Eye (tissue), 1 donor: ENCODE measurements at places on chromosomes 5 and 9.

DNA sequence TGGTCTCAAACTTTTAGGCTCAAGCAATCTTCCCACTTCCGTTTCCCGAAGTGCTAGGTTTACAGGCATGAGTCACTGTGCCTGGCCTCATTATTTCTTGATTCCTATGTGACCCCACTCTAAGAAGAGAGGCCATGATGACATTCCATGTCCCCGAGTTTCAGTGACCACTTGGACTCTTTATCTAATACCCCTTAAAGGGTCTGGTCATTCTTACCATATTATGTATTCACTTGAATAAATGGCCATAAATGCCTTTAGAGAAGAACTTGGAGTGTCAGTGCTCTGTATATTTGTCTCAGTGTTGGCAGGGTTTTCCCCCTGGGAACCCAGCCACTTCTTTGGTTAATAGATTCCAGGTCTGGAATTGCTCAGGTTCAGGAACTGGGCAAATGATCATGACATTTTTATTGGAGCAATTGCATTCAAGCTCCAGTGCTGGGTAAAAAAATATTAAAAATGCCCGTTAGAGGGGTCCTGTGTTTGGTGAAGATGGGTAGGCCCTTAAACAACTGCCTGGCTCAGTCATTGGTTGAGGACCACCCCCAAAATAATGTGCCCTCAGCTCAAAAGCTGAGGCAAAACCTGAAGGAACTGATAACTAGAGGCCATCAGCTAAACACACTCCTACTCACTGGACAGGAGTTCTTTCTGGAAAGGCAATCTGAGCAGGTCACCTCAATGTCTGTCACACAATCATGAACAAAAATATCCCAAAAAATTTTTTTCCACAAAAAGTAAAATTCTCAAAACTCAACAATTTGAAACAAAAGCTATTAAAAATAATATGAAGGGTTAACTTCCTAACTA is 186.6 kb upstream of the ZNF608 start:
- DNase-seq = no peak

- DNase-seq = peak; percentile 35
These were observed 2.6 kb upstream of the SEMA6A start for GRCh38 chr5:116577064-116577788.

DNA sequence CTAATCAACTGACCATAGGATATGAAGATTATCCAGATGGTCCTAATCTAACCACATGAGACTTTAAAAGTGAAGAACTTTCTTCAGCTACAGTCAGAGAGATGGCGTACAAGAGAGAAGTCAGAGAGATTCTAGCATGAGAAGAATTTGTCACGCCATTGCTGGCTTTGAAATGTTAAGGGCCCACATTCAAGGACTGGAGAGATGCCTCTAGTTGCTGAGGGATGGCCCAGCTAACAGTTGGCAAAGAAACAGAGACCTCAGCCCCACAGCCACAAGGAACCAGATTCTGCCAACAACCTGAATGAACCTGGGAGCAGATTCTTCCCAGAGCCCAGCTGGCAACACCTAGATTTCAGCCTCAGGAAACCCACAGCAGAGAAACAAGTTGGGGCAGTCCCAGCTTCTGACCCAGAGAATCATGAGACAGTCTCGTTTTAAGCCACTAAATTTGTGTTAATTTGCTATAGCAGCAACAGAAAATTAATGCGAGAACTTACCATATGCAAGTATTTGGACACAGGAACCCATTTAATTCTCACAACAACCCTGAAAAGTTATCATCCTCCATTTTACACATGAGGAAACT is 132.0 kb downstream of the MLLT3 start:
- no peak for DNase-seq

DNA sequence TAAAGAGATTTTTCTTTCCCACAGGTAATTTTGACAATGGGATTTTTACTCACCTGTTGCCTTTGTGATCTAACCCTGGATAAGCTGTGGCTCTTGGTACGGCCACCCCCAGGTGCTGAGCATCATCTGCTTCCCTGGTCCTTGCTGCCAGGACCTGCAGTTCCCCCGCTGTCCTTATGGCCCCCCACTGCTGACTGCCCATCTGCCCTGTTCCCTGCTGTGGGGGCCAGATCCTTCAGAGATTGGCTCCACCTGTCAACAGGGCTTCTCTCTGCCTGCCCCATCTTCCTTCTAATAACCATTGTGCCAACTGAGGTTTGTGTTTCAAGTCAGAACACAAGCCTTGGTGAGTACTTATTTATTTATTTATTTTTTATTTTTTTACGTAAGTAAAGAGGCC is 183.3 kb downstream of the MAPKAP1 start:
- DNase-seq = no peak

DNA sequence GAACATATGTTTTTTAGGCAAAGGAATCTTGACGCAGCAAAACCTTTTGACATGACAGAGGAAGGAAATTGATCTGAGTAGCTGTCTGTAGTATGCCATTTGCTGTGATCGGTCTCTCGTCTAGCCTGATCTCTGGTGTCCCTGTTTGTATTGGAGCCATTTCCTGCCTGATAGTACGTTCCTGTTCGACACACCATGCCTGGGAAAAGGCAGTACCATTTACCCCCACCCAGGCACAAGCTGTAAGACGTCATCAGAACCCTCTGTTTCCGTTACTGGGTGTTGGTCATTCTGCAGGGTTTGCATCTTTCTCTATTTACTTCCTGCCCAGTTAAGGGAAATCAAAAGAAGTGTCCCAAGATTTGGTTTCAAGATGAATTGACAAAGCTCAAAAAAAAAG is 129.7 kb downstream of the CEMIP2 start:
- DNase-seq = no peak

DNA sequence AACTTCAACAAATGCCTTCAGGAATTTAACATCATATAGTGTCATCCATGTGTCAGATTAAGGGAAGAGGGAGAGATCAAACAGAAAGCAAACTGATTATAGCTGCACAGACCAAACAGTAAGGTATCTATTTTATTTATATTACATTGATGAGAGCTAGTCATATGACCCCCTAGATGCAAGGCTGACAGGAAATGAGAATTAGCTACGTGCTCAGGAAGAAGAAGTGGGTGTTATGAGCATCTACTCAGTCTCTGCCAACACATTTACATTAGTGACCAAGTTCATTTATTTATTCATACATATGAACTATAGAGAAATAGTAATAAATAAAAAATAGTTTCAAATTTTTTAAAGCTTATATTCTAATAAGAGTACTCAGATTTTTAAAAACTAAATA is 787.3 kb downstream of the KCTD16 start:
- no peak for DNase-seq

DNA sequence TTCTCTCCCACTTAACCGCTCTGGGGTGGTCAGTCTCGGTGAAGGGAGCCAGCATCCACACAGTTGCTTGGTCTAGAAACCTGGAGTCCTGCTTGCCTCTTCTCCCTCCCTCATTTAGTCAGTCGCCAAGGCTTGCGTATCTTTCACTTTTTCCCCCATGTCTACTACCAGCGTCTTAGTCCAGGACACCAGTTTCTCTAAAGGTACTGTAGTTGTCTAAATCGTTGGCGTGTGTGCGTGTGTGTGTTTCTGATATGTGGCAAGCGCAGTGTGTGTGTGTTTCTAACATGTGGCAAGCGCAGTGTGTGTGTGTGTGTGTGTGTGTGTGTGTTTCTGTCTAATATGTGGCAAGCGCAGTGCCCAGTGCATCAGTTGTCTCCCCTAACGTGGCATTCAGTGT is 641 bp downstream of the ATP6V1G1 start:
- no peak for DNase-seq

DNA sequence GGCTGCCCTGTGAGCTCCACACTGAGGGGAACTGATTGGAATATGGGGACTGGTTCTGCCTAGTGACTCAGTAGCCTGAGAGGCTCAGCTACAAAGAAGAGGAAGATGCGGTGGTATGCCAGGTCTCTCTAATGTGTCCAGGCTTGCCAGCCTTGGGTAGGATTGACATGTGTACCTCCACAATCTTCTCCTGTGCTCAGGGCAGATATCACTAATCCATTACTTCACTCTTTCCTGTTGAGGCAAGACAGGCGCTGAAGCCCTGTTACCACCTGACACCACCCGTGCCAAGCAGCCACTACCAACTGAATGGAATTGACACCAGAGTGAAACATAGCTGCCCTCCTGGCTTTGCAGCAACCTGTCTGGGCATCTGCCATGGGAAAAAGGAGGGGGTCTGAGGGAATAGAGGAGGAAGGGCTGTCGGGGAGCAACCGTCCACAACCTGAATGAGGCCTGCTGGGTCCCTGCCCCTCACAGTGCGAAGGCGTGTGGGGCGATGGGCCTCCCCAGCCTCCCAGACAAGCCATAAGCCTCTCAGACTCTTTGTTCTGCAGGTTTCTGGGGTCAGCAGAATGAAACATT is 114.7 kb upstream of the CXCL14 start:
- DNase-seq = no peak

DNA sequence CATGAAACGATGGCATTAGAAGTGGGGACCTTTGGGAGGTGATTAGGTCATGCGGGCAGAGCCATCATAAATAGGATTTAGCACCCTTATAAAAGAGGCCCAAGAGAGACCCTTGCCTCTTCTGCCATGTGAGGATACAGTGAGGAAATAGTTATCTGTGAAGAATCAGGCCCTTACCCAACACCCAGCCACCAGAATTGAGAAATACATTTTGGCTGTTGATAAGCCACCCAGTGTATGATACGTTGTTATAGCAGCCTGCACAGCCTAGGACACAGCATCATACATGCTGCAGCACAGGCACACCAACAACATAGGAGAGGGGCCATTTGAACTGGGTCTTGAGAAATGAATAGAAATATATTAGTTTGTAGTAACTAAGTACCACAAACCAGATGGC is 8.0 kb upstream of the MAMDC2 start:
- DNase-seq = no peak

- DNase-seq = peak; percentile 28
These were observed 31.1 kb downstream of the PTPA start for GRCh38 chr9:129142138-129142935.

DNA sequence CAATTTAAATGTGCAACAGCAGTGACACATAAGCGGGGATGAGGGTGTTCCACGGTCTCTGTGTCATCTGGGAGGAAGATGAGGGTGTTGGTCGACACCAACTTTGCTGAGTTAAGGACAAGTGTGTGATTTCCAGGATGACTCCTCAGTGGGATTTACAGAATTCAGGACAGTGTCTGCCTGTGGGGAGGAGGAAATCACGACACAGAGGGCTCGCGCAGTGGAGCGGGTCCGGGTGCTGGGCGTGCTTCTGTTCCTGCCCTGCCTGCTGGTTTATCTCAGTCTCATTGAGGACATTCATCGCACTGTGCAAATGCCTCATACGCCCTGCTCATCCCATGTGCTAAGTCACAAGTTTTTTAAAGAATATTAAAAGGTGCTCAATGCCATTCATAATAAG is 73.7 kb upstream of the ADAMTS2 start:
- no peak for DNase-seq
